ENCODE measurements at places on chromosomes 4 and X. TPM values are rescaled to one million over a fixed set of nuclear protein-coding genes. Genes with fewer than 3 reads are reported as not detected.

Gene MSX1
- total RNA-seq, result 3.6 TPM

- DNase-seq, result peak; percentile 38
Observed at GRCh38 chr4:7328913-7329638, 105.7 kb downstream of the PSAPL1 start.

- no peak for DNase-seq
Observed at GRCh38 chr4:52863324-52863723, 1.2 kb downstream of the RASL11B start.

Gene MEPE
- not detected for total RNA-seq

- no peak for DNase-seq
Observed at GRCh38 chrX:9788911-9789310, 2.7 kb downstream of the SHROOM2 start.

Gene TMEM31
- total RNA-seq, result not detected

Gene SYNPO2
- 1,548 TPM for total RNA-seq

DNA sequence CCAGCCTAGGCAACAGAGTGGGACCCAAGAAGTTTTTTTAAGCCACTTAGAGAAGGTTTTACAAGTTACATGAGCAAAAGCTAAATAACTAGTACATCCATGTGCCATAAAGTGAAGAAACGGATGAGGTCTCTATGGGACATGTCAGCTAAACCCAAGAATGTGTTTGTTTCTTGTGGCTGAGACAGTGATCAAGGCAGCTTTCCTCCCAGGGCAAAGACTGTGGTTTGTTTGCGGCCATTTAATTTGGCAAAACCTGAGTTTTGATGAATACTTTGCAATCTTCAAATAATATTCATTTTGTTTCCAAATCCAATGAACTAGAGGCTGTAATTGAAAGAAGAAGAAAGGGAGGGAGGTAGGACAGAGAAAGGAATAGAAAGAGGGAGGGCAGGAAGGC is 44.9 kb upstream of the SLC2A9 start:
- no peak for DNase-seq

Gene CNKSR2
- 0.11 TPM for total RNA-seq
